ENCODE measurements at places on chromosomes 13 and 19.

DNA sequence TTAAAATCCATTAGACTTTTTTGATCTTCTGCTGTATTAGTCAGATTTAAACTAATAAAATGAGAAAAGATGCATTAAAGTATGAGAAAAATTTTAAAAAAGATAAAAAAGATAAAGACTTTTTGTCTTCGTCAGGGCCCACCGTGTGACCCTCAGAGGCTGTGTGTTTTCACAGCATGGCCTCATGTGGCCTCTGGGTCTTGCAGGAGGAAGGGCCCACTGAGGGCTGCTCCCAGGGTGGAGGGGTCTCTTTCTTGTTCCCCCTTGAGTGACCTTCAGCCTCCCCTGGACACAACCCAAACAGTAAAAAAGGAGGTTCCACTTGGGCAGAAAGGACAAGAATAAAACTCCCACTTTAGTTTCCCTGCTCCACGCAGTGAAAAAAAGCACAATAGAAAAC lies 57.1 kb upstream of the RANBP3 start:
- no peak for DNase-seq

DNA sequence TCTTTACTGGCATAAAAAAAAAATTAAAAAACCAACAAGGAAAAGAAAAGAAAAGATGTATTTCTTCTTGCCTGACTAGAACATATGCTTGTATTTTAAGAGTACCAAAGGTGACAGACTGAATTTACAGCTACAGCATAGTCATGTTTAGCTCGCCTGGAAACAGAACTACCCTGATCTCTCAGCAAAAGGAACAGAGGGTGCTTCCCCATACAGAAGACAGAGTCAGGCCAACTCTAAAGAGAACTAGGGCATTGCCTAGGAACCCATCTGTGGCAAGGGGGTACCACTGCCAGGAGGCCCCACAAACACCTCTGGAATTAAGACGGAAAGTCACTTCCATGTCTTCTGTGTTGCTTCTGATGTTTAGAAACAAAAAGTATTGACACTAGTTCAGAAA lies 252.1 kb upstream of the STARD13 start:
- DNase-seq: no peak

DNA sequence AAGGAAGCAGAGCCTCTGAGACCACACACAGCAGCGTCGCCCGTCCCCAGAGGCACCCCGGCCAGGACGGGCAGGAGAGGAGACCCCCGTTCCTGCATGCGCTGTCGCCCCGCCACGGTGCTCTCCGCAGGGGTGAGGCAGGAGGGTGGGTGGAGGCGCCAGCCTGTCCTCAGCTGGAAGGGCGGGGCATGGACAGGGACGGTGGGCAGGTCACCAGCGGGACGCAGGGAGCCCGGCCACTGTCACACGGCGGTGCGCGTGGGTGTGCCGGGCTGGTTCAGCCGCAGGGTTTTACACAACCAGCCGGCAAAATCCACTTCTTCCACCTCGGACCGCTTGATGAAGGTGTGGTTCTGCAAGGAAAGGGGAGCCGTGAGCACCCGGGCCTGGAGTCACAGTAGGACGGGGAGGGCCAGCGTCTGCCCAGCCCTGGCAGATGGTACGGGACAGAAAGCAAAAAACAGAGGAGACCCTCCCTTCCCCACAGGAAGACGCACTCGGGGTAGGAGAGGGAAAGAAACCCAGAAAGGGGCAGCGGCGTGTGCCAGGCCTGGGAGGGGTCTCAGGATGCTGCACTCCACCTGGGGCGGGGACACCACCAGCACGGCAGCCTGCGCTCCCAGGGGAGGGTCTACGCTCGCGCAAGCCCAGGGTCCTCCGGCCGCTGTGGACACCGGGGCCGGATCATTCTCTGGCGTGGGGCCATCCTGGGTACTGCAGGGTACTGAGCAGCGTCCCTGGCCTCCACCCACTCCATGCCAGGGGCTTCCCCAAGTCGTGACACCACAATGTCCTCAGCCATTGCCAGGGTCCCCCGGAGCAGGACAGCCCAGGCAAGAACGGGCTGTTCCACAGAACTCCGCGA lies 23.9 kb upstream of the ZBTB7A start:
- no peak for DNase-seq

DNA sequence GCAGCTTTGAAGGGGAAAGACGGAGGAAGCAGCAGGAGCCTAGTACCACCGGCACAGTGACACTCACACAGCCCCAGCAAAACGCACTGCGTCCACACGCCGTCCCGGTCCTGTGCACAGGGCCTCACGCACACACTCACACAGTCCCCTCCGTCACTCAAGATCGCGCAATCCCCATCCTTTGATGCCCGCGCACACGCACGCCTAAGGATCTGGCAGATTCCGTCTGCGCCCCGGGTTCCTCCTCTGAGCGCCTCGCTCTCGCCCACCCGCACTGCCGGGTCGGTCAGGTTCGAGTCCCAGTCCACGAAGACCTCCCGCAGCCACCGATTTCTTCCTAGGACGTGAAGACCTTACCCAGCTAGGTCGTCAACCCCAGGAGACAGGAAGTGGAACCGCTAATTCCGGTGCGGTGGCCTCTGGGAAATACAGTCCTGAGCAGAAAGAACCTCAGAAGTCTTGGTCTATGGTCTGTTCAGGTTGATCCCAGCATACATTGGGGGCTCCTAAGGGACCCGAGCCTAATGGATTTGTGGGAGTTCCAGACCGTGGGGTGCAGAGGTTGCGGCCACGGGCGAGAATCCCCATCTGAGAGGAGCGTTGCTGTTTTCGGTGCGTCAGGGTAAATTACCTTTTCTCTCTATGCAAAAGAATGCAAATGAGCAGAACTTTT lies at the start of gene ZNF780B:
Gene ZNF780B, minus strand, starts transcription at position 400 of the 673 bp plus-strand sequence. CDS start 5,899 bp downstream, outside the sequence.
- DNase-seq: peak; percentile 43

DNA sequence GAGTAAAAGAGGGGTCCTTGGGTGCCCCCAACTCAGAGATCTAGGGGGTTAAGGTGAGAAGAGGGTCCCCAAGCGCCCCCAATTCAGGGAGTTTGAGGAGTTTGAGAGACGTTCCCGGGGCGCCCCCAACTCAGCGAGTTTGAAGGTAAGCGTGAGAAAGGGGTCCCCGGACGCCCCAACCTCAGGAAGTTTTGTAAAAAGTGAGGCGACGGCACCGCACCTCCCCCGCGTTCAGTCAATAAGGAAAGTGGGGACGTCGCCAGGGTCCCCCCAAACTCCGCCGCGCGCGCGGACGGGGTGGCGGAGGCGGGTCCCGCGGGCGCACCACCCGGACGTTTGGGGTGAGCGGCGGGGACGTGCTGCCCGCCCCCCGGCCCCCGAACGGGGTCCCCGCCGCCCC lies 353 bp downstream of the RFX2 start:
- no peak for DNase-seq

DNA sequence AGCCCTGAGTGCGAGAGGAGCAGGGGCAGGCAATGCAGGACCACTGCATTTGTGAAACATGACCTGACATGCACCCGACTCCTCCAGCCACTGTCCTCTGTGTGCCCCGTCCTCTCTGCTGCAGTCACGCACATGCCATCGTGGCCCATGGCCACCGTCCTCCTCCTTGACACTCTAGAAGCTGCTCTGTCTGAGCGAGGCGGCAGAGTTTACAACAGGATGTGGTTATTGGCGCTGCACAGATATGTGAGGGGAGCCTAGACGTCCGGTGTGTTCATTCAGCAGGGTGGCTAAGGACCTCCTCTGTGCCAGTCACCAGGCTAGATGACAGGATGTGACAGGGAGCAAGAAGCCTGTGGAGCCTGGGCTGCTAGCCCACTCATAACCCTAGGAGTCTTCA lies 277.8 kb downstream of the FOXO1 start:
- DNase-seq: no peak

DNA sequence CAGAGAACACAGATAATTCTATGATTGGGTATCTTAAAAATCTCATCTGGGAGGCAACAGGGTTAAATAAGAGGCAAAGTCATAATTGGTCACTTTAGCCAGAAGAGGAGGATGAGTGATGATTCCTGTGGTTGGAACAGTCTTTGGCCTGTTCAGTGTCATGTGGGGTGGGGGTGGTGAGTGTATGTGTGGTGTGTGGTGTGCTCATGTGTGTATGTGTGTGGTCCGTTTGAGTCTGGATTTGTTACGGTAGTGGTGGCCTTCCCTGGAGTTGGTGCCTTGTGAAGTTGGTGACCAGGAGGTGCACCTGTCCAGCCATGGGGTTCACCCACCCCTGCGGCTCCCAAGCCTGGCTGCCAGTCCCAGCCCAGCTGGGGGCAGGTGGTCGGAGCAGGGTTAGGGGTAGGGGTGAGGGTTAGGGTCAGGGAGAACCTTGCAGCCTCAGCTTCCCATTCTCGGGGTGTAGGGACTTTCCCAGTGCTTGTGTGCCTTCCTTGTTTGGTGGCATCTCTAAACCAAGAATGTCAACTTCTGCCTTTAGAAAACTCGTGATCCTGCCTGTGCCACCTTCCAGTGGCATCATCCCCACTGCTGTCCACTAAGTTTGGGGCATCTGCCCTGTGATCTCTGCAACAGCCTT lies 97.5 kb downstream of the RAB20 start:
- DNase-seq: no peak

- DNase-seq: no peak
These were observed 4.0 kb upstream of the RFXAP start for GRCh38 chr13:36815062-36815461.

Data from nucleus accumbens (tissue), 56 donors.